Activated effector memory CD4-positive, alpha-beta T cell treated with anti-CD3 and anti-CD28 coated beads, Interleukin-2, amount 50 U/mL, for 16 hours (primary cell): ENCODE measurements at places on chromosomes 6 and 20.

DNA sequence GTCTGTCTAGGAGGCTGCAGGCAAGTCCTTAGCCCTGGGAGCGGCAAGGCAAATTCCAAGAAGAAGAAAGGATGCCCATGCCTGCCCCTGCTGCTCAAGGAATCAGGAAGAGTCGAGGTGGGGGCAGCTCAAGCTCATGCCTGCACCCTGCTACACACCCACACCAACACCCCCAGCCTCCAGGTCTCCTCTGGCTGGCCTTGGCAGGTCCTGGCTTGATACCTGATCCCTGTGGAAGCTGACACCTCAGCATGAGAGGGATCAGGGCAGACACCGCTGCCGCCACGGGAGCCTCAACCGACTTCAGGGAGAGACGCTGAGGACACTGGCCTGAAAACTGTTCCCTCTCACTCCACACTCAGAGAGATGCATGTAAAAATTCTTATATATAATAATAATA is 35.5 kb upstream of the MAFB start:
- no peak for DNase-seq

DNA sequence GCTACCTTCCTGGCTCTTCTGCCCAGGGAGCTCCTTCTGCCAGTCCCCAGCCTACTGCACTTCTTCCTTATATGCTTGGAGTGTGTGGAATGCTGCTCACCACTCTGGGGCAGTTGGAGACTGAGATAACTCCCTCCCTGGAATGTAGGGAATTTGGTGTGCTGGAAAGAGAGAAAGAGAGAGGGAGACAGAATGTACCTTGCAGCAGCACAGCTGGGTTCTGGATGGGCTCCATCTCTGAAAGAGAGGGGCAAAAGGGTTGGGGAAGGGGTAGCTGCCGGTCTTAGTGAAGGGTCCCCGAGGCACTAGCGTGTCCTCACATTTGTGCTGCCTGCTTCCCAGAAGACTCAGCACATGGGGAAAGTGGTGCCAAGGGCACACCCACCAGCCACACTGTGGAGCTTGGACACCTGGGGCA is 40.2 kb upstream of the DDR1 start:
- no peak for DNase-seq

DNA sequence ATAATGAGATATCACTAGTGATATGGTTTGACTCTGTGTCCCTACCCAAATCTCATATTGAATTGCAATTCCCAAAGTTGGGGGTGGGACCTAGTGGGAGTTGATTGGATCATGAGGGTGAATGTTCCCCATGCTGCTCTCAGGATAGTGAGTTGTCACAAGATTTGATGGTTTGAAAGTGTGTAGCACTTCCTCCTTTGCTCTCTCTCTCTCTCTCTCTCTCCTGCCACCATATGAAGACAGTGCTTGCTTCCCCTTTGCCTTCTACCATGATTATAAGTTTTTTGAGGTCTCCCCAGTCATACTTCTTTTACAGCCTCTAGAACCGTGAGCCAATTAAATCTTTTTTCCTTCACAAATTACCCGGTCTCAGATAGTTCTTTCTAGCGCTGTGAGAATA is 1002.0 kb upstream of the ADGRB3 start:
- DNase-seq: no peak

DNA sequence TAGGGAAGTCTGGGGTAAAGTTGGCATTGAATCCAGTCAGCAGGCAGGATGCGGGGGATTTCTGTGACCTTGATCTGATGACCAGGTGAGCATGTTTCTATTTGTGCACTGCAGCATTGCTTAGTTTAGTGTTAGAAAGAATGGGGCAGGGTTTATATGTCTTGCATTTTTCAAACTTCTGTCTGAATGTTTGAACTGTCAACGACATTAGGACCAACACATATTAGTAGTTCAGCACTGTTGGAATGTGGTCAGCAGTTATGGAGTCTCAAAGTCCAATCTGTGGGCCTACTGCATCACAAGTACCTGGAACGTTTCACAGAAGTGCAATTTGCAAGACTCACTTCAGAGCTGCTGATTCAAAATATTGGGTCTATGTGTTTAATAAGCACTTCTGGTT is 276.6 kb upstream of the BMP2 start:
- DNase-seq: no peak

GRCh38 chr6:28900577-28901256 is 23.1 kb downstream of the TRIM27 start:
- no peak for DNase-seq

- DNase-seq: no peak
Measured at GRCh38 chr6:6439778-6440177, 119.3 kb upstream of the F13A1 start.

- no peak for DNase-seq
Measured at GRCh38 chr6:34349211-34349610, 43.3 kb downstream of the NUDT3 start.

DNA sequence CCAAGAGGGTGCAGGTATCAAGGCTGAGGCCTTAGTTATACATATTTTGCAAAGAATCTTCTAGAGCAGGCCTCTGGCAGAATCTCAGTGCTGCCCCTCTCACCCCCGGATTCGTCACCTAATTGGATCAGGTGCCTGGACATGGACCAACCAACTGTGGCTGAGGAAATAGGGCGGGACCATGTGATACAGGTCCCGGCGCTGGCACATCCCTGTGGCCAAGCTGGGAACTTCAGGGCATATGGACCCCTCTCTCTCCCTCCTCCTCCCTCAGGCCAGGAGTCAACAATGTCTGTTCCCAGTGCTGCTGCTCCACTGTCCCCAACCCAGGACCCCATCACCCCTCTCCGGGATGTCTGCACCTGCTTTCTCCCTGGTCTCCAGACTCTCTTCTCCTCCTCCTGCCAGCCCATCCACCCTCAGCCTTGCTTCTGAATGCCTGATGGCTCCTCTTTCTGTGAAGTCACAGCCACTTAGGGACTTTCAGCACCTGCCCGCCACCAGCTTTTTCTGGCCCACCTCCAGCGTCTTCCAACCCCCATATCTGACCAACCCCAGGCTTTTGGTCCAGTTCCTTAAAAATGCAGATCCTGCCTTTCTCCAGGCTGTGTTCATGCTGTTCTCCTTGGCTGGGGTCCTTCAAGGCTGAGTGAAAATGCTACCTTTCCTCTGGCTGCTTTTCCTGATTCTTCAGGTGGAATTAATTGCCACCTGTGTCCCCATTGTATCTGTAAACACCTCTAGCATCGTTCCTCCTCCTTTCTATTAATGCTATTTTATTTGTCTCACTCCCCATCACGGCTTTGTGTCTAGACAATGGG is 19.0 kb upstream of the MLN start:
- DNase-seq: no peak

GRCh38 chr6:168583126-168583525 is 142.1 kb downstream of the SMOC2 start:
- DNase-seq: no peak

DNA sequence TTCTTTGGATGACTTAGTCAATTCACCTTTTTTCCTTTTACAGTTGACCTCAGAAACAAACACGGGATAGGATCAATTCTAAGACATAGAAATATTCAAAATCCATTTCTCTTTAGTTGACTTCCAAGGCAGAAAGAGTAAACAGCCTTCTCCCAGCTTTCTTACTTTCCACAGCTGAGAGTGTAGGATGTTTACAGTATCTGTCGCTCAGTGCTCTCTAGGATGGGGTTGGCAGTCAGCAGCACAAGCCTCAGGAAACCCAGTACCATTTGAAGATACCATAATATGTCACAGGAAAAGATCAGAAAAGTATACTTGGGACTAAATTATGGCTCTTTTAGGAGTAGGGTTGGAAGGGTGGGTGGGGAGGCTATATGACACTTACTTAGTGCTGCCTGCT is 88.2 kb downstream of the OGFRL1 start:
- no peak for DNase-seq

GRCh38 chr6:111668410-111668809 is 62.7 kb upstream of the TRAF3IP2 start:
- DNase-seq: no peak

DNA sequence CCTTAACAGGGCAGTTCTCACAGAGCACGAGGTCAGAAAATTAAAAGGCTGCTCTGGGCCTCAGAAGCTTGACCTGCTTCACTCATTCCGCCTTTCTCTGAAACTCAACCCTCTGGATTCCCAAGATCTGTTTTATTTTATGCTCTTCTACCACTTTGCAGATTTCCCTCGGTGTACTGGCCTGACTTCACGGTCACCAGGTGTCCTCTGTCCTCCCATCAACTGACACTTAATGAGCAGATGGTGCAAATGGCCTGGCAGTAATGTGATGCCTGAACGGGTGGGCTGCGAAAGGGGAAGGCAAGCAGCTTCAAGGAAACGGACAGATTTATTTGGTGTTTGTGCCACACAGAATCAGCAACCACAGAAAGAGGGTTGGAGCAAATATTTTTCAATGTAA is 169.7 kb upstream of the TFAP2D start:
- no peak for DNase-seq

DNA sequence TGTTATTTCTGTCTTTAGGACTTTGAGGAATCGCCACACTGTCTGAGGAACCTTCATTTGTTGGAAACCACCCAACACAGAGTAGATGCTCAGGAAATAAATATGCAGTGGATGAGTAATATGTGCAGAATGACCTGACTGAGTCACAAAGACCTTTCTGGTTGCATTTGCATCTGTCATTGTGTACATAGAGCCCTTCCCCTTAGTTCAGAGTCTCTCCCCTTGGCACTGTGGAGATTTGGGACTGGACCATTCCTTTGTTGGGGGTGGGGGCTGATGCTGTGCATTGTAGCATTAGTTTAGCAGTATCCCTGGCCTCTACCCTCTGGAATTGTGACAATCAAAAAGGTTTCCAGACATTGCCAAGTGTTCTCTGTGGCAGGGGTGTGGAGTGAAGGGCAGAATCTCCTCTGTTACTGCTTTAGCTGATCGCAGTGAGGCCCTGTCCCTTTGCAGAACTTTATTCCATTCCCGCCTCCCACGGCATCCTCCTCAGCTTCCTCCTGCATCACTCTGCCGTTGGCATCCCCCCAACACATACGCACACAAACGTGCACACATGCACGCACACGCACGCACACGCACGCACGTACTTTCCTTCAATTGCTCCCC is 64.5 kb downstream of the EYA2 start:
- no peak for DNase-seq

DNA sequence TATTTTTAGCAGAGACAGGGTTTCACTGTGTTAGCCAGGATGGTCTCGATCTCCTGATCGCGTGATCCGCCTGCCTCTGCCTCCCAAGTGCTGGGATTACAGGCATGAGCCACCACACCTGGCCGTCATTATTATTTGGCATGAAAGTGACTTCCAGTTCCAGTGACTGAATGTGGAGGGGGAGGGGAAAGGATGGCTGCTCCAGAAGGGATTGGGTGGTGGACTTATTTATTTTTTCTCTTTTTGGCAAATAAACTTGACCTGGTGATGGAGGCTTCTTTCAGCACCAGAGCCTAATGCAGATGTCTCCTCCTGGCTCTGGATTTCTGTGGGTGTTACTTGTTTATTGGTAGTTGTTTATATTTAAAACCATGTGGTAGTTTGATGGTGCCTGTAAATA is 16.9 kb upstream of the SLC22A23 start:
- no peak for DNase-seq

DNA sequence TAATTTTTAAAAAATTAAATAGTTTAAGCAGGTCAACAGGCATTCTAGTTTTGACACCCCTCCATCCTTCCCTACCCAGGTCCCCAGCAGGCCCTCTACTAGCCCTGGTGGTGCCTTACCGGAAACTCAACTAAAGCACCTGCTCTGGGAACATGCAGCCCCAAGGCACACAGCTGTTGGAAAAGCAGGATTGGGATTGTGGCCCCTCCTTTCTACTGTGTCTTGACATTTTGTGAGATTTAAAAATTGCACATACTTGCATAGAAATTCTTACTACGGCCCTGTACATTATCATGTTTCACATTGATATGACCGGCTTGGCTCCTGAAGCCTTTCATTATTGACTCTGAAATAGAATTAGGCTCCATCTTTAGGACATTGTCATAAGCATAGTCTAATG is 423.2 kb downstream of the GRIK2 start:
- DNase-seq: no peak

GRCh38 chr20:37273988-37274387 is 12.4 kb upstream of the GHRH start:
- no peak for DNase-seq

GRCh38 chr6:131802347-131802746 is 5.5 kb upstream of the ENPP1 start:
- DNase-seq: no peak

- no peak for DNase-seq
Measured at GRCh38 chr20:60631585-60632287, 620.3 kb upstream of the CDH4 start.

DNA sequence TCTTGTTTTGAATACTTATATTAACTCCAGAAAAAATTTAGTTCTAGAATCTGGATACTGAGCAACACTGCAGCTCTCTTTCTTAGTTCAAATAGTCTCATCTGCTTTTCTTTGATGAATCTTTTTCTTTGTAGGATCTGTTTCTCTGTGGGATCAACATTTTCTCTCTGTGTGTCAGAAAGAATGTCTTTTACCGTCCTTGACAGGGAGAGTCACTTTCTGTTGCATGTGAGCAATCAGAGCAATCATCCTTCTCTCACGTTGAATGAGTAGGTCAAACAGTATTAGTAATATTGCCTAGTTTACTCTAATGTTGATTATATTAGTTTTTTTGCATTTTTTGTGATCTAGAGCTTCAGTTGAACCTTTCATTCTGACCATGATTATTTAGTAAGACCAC is 130.9 kb downstream of the TRMT11 start:
- DNase-seq: no peak

DNA sequence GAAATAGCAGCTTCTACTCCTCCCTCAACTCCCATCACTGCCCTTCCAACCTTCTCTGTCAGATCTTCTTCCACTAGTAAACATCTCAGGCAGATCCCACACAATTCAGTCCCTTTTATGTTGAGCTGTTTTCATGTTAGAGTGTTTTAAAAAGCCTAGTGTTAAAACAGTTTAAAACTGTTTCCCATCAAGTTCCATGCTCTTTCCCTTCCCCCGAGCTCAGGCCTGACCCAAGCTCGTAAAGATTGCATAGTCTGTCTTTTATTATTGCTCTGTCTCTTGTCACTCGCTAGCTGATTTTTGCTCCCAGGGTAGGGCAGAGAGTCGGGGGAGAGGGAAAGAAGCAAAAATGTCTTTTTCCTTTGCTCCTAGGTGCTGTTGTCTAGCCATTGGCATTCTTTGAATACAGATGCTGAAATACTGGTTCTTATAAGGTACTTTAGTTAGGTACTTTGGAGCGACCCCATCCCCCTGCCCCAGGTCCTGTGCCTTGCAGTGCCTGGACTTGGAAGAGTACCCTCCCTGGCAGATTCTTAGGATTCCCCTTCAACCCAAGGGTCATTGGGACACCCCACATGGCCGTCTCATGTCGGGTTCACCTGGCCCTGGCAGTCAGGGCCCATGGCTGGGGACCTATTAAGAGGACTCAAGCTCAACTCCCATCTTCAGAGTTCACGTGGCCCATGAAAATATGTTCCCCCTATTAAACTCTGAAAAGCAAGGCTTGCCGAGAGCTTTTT is 101.2 kb upstream of the ARMC2 start:
- DNase-seq: no peak
